Glutamatergic neuron (in vitro differentiated cells): ENCODE measurements at places on chromosomes 3 and 15.
A peak's percentile ranks its signal among the peaks of the same experiment; 100 is the strongest.

- DNase-seq = peak; percentile 79
Measured at GRCh38 chr3:24773798-24774197, 279.1 kb upstream of the THRB start.

DNA sequence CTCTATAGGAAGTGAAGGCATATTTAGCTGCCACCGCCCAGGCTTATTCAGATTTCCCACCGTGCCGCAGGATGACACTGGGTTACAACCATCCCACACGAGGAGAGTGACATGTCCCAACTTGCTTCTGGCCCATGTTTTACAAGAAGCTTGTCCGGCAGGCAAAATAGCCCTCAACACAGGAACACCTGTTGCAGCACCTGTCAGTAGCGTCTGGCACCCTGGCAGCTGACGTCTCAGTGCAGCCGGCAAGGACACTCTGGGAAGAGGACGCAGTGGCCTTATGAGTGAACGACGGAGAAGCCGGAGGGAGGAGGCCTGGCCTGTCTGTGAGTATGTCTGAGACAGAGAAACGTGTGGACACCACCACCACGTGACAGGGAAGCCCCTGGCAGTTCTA is 32.1 kb downstream of the FAM174B start:
- peak; percentile 46 for DNase-seq

- no peak for DNase-seq
Measured at GRCh38 chr15:82575335-82575734, 35.1 kb upstream of the RPS17 start.

DNA sequence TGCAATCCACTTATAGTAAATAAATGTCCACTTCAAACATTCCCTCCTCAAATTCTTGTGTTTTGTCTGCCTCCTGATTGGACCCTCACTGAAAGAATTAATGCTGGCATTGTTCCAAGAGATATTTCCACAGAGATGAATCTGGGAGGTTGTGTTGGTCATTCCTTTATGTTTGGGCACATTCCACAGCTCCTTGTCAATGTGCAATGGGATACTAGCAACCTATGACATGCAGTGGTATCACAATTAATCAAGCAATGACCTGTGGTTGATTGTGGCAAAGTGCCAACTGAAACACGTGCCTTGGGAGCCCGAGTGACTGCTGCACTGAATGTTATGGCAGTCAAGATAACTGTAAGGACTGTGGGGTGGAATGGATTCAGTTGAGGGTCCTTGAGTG is 55.0 kb upstream of the SNRPN start:
- DNase-seq = no peak

DNA sequence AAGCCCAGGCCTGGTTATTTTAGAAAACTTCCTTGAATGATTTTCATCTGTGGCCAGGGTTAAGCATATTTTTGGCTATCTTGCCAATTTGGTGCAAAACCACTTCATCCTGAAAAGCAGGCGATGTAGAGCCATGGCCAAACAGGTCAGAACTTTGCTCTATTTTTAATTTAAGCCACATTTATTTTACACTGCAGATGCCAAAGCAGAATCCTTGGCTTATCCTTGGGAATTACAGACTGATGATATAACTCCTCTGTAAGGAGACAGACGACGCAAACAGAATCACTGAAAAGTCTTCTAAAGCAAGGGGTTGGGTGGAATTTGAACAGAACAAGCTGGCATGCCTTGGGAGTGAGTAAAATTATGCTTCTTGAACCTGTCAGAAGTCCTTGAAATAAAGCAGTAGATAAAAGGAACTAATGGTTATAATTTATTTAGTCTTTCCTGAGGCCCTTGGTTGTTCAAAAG is 121.9 kb downstream of the CHST2 start:
- DNase-seq = no peak
